Stimulated activated CD8-positive, alpha-beta memory T cell treated with anti-CD3 and anti-CD28 coated beads, Interleukin-15, amount 100 ng/mL, for 1 hour (primary cell): ENCODE measurements at places on chromosomes 7 and 10.

- no peak for DNase-seq
Measured at GRCh38 chr7:144827621-144828020, 8.2 kb downstream of the TPK1 start.

DNA sequence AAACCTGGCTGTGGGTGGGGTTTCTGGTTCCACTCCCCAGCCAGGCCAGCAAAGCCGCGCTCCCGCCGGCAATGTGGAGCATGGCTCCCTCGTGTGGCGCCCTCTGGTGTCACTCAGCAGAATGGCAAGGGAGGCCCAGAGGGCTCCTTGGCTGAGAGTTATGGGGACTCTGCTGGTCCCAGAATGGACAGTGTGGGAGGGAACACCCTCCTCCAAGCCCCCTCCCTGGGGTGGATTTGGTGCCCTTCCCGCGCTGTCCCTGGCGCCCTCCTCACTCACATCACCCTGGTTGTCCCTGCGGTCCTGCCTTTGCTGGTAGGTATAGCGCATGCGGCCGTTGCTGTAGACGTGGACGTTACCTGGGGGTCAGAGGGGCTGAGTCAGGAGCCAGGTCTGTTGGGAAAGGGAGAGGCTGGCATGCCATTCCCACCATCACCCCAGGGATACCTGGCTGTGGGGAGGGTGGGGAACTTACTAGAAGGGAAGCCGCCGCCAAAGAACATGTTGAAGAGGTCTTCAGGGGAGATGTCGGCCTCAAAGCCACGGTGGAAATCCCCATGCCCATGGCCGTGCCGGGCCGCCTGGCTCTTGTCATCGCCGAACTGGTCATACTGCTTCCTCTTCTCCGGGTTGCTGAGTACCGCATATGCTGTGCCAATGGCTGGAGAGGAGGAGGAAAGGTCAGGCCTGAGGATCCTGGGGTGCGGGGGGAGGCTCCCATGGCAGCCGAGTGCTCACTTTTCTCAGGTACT lies 14.0 kb downstream of the DNAJB12 start:
- peak; percentile 63 for DNase-seq

GRCh38 chr10:114278140-114278883 lies 39.3 kb downstream of the VWA2 start:
- no peak for DNase-seq

DNA sequence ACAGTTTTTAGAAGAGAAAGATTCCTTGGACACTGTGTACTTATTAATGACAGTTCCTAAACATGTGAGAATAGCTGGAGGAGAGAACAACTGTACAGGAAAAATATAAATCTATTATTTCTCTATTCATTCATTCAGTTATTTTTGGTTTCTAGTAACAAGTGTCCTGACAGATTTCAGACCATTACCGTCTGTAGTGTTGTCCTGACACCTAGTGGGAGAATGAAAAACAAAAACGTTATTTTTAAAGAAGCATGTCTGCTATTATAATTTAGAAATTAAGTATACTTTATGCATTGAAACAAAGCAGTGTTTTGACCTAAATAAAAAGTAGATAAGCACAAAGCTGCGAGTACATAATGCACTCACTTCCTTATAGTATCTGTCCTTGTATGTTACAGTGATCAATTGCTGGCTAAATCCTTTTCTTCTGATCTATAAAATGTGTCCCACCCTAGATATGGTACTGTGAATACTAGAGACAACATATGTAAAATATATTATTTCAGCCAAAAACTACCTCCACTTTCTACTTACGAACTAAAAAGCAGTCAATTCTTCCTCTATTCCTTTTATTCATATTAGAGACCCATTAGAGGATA lies 575.6 kb downstream of the ARL4A start:
- no peak for DNase-seq

GRCh38 chr7:44280993-44281721 lies 44.2 kb downstream of the CAMK2B start:
- no peak for DNase-seq
